ENCODE measurements at places on chromosomes 4 and X.

DNA sequence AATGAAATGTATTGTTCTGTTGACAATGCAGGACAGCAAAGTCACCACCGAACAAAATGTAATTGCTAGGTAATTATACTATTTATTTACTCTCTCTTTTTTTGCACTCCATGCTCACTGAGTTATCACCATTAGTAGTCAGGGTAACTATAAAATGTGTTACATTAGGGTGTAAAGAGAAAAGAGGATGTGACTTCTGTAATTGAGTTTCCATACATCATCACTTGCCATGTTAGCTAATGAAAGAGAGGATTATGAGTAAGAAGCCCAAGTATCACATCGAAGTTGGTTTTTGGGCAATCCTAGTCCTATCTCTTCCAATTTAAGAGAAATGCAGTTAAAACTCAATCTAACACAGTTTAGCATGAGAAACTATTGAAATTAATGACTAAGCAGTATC, 7.6 kb downstream of the ZXDA start:
- DNase-seq: no peak

- DNase-seq: no peak
Measured at GRCh38 chr4:186158021-186158813, 33.1 kb upstream of the CYP4V2 start.

- no peak for DNase-seq
Measured at GRCh38 chr4:40317916-40318658, 17.0 kb upstream of the CHRNA9 start.

- no peak for DNase-seq
Measured at GRCh38 chr4:187972135-187972534, 23.4 kb upstream of the ZFP42 start.

- no peak for DNase-seq
Measured at GRCh38 chrX:132591719-132592275, 103.0 kb upstream of the MBNL3 start.

GRCh38 chr4:177907736-177908424, 465.6 kb upstream of the AGA start:
- DNase-seq: no peak

DNA sequence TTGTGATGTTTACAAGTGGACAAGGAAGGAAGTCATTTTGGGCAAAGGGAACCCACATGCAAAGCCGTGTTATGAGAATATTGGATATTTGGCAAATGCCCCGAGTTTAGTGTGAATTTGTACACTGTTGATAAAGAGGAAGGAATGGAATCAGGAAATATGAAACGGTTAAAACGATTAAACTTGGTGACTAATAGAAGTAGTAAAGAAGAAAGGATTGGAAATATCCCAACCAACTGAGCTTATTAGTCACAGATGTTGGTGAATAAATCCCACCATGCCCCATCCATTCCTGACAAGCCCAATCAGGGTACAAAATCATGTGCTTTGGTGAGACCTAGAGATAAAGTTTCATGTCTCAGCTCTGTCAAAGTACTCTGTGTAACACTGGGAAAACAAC, 22.0 kb downstream of the ARHGAP24 start:
- no peak for DNase-seq

- DNase-seq: no peak
Measured at GRCh38 chr4:182831376-182831775, 85.8 kb downstream of the DCTD start.

DNA sequence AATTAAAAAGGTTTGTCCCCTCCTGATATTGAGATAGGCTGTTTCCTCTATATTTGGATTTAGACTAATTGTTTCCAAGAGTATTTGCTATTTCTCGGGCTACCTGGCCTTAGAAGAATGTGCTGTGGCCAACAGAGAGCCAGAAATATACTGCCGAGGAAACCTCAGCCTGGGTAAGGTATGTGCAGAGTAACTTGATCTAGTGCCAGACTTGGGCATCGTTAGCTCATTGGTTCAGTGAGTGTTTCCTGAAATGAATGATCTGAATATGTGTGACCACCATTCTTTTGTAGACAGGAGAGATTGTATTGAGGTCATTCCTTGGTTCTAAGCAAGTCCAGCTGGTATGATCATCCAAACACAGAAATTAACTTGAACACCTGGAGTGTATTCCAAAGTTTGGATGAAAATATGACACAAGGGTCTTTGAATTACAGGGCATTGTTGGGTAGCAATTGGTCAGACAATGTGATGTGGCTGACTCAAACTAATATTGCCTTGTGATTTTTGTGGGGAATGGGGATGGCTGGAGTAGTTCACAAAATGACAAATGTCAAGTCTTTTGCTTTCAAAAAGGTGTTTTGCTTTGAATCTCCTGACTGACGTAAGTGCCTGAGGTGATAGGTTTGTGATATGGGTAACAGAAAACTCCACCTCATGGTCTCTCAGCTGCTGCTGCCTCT, 100.2 kb upstream of the CXCL13 start:
- DNase-seq: no peak

DNA sequence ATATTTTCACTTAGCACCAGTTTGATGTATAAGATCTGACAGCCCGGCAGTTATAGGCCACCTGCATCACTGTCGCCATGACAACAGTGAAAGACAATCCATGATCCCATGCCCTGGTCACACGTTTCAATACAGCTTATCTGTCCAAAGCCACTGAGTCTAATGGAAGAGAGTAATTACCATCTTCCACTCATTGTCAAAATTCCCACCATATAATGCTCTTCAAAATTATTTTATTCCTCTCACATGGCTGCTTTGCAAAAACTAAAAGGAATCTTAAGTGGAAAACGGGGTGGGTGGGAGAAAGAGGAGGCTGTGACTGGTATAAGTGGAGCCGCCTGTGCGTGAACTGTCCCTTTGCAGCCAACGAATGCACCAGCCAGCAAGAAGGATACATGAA, 44.2 kb downstream of the MAML3 start:
- no peak for DNase-seq

DNA sequence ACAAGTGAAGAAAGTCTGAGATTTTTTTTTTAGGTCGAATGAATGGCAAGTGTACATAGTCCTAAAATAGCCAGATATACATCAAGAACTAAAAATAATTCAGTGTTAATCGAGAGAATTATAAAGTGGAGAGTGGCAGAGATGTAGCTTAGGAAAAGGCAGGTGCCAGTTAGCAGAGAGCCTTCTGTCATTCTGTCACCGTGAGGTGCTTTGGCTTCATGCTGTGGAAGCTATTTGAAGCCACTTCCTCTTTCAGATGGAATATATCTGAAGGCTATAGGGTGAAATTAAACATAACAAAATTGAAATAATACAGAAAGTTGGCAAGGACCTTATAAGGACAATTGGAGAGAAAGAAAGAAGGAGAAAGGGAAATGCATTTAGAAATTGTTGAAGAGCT, 756.3 kb downstream of the CCSER1 start:
- DNase-seq: no peak

- DNase-seq: no peak
Measured at GRCh38 chrX:36266155-36266554, 346.6 kb downstream of the CFAP47 start.

DNA sequence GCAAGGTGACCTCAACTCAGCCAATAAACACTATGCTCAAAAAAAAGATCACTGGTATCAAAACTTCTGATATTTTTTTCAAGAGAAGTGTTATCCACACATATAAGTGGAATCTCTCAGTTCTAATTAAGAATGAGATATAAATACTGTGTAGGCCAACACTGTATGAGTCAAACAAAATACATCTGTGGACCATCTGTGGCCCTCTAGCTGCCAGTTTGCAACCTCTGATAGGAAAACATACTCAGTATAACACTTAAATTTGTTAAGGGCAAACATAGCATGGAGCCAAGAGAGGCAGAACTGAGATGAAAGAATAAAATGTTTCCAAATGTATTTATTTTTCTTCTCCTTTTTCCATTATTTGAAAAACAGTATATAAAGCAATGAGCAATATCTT, 377.3 kb downstream of the ARAP2 start:
- DNase-seq: no peak

DNA sequence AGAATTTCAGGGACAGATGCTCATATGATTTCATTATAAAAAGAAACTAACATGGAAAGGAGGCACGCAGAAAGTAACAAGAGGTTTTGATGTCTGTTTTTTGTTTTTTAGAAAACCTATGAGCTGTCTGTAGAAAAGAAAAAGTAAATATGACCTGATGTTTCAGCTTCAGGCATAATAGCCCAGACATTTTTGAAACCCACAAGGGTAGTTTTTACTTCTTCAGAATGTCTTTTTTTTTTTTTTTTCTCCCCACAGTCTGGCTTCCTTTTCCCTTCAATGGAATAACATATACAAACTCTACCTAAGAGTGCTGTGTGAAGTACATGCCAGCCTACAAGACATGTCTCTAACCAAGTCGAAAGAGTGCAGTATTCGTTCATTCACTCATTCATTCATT, 18.3 kb upstream of the STX18 start:
- DNase-seq: no peak

- no peak for DNase-seq
Measured at GRCh38 chr4:141023051-141023450, 110.2 kb downstream of the RNF150 start.

DNA sequence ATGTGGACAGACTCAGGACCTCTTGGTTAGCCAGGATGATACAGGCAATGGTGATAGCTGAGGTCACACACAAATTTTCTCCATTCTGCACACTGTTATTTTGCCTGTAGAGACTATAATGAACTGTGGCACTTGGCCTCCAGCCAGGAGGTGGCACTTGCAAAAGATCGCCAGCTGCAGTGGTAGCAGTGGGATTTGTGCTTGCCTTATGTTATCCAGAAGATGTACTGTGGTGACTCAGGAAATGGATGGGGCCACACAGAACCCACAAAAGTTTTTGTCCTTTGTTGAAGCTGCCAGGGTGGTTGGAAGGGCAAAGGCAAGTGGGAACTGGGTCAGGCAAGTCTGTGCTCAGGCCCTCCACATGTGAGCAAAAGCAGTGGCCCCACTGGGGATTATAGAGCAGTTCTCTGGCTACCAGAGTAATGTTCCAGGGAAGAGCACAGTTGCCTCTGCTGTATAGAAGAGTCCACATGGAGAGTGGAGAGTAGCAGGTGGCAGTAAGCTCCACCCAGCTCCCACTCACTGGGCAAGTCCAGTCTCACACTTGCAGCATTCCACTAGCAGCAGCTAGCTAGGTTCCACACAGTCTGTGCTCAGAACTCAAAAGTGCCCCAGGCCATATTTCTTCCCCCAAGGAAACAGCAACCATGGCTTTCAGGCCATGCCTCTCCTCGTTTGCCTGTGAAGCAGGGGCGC, 5.9 kb upstream of the C4orf17 start:
- no peak for DNase-seq

DNA sequence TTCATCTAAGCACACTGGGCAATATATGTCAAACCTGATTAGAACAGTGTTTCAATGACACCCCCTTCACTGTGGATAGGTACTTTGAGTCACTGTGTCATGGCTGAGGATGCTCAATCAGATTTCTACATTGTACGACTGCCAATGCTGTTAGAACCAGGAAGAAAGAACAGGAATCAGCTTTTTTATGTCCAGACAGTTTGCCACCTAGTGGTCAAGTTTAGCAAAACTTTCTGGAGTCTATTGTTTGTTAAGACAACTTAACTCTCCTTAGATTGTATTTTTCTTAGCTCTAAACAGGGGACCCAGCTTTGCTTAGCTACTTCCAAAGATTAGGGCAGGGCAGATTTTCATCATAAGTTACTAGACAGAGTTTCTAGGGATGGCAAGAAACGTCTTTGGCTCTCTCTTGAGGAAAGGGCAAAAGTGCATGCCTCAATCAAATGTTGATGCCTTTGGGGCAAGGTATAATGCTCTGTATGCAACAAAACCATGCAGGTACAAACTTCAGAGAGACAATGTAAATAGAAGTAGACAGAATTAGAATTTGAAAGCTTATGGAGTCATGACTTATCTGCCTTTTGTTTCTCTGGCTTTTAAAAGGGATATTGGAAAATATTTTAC, 40.5 kb upstream of the BMP3 start:
- DNase-seq: peak; percentile 33

GRCh38 chrX:123736333-123736921, 3.6 kb upstream of the THOC2 start:
- DNase-seq: no peak

DNA sequence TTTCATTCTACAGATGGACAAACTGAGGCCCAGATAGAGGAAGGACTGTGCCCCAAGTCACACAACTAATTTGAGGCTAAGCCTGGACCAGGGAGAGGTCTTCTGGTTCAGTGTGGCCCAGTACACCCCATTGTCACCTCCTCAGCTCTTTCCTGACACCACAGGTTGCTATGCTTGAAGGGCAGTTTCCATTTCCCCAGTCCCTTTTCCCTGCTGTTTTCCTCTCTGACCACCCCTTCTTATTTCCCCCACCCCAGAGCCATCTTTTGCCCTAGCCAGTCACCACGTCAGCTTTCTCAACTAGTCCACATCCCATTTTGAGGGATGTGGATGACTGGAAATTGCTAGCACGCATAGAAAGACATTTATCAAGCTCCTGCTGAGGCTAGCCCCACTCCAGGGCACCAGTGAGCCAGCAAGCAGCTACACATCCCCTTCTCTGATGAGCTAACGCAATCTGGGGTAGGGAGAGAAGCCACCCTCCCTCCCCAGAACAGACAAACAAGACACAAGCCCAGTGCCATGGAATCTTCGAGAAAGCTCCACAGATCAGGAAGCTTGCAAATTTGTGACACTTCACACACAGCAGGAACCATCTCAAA, 1.3 kb downstream of the GABRE start:
- DNase-seq: no peak

- DNase-seq: no peak
Measured at GRCh38 chrX:52078131-52078530, 9.1 kb upstream of the MAGED4B start.

DNA sequence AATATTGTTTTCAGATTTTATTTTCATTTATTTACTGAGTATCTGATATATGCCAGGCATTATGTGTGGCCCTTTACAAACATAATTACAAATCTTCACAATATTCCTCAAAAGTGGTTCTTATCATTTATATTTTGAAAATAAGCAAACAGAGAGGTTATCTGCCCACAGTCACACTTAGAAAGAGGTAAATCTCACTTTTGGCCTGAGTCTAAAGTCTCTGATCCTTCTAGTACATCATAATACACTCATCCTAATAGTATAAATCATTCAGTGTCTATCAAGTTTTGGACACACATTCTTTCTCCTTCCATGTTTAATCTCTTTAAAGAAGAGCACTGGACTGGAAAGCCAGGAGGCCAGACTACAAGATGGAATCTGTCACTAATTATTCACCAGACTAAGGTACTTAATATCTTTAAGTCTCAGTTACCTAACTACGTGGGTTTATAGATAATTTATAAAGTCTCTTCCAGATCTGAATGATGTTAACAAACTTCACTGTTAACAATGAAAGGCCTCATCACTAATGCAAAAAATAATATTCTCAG, 281.3 kb downstream of the PPP3CA start:
- no peak for DNase-seq

GRCh38 chr4:133424605-133425004, 275.5 kb downstream of the PCDH10 start:
- no peak for DNase-seq

DNA sequence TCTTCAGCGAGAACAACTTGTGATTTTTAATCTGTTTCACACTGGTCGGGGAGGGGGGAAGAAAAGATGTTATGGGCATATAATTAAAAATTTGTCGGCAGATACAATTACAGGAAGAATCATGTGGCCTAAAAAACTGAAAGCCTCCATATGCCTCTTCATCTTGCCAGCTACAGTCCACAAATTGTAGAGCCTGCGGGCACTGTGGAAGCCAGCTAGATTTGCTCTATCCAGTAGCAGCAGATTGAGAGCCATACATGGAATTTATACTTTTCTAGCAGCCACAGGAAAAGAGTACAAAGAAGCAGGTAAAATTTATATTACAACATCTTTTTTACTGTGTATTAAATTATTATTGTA, 147.3 kb downstream of the TBL1X start:
- no peak for DNase-seq
